ENCODE measurements at places on chromosomes 1 and 21.
A peak's percentile ranks its signal among the peaks of the same experiment; 100 is the strongest.

DNA sequence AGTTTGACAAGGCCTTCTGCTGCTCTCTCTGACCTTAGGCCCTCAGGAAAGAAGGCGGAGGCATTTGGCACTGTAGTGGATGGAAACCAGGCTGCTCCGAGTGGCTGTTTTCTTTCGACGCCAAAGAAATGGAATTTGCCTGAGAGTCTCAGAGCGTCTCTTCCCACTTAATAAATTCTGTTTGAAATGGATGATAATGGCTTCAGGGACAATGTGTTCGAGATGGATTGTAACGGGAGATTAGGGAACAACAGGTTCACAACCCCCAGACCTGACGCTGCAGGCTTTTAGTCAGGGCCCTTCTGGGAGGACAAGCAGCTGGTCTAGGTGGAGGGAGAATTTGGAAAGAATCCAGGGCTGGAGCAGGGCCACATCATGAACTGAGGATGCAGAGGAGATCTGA is 58.6 kb downstream of the TLR5 start:
- no peak for DNase-seq

DNA sequence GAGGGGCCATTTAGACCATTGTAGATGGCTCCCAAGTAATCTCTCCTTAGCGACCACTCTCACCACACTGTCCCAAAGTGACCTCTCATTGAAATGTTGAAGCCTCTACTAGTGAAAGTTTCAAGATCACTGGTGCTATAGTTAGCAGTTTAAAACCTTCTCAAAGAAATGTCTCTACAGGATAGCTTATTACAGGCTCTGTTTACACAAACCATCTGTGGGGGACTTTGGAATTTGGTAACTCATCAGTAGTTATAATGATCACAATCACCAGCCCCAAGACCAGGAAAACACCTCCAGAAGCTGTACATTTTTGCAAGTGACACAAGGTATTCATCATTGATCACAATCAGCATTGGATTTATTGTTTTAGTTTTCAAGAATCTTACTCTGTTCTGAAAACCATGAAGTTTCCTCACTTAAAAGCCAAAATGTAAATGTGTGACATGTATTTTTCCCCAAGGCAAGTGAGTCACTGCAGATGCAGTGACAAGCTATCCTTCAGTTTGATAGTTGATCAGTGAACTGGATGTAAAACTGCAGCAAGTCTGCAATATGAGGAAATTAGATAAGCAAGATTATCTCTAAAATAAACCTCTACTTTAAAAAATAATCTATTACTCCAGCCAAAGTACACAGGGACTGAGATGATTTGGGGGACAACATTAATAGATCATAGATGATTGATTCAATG is 41.9 kb downstream of the C21orf91 start:
- no peak for DNase-seq

GRCh38 chr1:214476229-214476985 is 75.0 kb downstream of the PTPN14 start:
- no peak for DNase-seq

- DNase-seq, result no peak
Measured at GRCh38 chr1:202291961-202292712, 49.6 kb downstream of the UBE2T start.

DNA sequence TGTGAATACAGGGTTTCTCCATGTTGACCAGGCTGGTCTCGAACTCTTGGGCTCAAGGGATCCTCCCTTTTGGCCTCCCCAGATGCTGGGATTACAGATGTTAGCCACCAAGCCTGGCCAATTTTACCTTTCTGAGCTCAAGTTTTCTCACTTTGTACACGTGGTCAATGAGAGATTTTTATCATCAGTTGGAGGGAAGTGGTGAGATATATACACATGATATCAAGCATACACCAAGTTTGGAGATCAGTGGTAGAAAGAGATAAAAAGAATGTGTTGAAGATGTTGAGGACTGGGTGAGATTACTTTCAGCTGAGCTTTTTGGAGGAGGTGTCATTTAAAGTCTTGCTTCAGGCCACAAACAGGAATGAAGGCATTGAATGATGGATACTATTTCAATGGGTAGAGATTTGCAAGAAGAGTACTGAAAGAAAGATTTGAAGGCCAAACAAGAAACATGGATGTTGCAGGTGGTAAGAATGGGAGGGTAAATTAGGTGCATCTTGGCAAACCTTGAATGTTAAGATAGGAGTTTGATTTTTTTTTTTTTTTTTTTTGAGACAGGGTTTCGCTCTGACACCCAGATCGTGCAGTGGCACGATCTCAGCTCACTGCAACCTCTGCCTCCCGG is 3.0 kb upstream of the SESN2 start:
- DNase-seq, result peak; percentile 34

- no peak for DNase-seq
Measured at GRCh38 chr1:38055398-38055797, 8.8 kb upstream of the POU3F1 start.

- no peak for DNase-seq
Measured at GRCh38 chr1:151806170-151806569, 951 bp upstream of the LINGO4 start.

DNA sequence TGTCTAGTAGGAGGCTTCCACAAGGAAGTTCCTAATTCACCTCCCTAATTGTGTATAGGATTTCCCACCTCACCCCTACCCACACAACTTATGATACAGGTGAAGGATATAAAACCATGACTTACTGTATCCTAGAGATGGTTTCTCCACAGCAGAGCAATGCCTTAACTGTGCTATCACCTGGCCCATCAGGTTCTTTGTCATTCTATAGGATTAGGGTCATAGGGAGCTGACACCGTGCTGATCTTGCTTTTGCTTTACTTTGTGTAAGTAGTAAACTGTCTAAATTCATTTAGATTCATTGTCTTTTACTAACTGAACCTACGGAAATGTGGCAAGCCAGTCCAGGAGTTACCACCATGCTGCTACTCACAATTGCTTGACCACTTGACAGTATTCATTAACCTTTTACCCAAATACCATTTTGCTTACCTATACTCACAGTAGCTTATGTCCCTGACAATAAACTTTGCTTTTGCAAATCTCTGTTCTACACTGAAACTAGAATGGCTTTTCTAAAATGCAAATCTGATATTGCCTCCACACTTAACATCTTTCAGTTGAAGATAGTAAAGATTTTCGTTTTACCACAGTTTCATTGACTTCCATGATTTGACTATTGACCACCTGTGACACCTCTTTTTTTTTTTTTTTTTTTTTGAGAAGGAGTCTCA is 147.6 kb downstream of the IFI44 start:
- no peak for DNase-seq

DNA sequence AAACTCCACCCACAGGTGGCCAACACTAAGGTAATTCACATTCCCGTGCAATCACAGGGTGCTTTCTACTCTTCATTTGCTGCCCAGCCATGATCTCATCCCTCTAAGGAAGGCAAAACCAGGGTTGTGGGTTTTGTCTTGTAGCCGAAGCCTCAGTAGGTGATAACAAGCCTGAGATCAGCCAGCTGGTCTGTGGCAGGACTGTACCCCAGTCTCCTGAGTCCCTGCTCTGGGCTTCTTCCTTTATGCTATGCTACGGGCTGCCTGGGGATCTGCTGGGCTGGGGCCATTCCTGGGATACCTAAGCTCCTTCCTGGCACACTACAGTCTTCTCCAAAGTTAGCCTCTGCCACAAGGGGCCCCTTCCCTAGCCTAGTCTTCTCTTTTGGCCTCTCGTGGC is 9.8 kb downstream of the PPFIA4 start:
- no peak for DNase-seq

- no peak for DNase-seq
Measured at GRCh38 chr1:23337869-23338268, 6.2 kb downstream of the HNRNPR start.

DNA sequence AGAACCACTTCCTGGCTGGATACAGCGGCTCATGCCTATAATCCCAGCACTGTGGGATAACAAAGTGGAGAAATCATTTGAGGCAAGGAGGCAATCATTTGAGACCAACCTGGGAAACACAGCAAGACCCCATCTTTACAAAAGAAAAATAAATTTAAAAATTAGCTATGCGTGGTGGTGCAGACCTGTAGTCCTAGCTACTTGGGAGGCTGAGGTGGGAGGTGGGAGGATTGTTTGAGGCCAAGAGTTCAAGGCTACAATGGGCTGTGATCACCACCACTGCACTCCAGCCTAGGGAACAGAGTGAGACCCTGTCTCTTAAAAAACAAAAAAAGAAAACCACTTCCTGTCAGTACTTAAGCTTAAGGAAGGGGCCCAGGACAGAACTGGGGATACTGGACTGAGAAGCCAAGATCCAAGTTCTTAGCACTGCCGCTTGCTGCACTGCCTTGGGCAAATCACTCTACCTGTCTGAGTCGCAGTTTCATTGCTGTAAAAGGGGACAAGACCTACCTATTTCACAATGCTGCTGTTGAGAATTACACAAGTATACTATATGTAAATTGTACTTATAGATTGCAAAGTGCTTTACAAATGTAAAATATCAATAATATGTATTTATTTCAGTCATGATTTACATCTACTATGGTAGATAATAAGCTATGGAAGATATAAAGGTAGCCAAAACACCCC is 154.9 kb downstream of the RERE start:
- no peak for DNase-seq

- no peak for DNase-seq
Measured at GRCh38 chr21:43193088-43193650, 24.4 kb downstream of the CRYAA start.

DNA sequence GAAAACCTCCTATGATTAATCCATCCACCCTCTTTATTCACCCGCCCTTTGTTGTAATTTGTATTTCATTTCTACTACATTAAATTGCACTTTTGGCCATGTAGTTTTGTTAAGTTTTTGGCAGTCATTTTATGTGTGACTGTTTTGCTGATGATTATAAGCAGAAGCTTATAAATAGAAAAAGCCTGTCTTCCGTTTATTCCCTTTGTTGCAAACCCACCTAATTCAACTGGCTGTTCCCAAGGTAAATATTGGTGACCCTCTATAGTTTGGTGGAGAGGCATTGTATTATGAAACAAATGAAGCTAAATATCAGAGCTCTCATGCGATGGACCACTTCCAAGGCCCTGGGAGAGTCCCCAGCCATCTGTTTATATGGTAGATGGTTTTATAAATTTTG is 36.7 kb upstream of the IGSF3 start:
- no peak for DNase-seq

GRCh38 chr1:98749152-98749756 is 87.7 kb downstream of the SNX7 start:
- no peak for DNase-seq

GRCh38 chr1:169151338-169151837 is 44.9 kb downstream of the ATP1B1 start:
- no peak for DNase-seq

- no peak for DNase-seq
Measured at GRCh38 chr21:29540289-29540688, 241.6 kb downstream of the BACH1 start.

- no peak for DNase-seq
Measured at GRCh38 chr1:15299179-15299578, 52.2 kb downstream of the FHAD1 start.

GRCh38 chr1:200889571-200889970 is 5.1 kb upstream of the INAVA start:
- no peak for DNase-seq

DNA sequence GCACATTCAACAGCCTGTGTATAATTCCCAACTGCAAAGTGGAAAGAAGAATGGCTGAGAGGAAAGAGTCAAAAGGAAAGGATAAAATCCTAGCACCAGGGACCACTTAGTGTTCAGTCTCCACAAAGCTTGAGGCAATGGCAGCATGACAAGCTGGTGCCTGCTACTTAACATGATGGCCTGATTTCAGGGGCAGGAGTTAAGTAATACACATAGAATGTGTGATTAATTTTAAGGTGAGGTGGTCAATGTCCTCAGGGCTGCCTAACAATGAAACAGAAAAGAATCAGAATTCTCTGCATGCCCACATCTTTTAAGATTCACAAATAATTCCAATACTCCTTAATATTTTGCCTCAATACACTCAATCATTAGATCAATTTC is 8.9 kb downstream of the P3H1 start:
- DNase-seq, result no peak

DNA sequence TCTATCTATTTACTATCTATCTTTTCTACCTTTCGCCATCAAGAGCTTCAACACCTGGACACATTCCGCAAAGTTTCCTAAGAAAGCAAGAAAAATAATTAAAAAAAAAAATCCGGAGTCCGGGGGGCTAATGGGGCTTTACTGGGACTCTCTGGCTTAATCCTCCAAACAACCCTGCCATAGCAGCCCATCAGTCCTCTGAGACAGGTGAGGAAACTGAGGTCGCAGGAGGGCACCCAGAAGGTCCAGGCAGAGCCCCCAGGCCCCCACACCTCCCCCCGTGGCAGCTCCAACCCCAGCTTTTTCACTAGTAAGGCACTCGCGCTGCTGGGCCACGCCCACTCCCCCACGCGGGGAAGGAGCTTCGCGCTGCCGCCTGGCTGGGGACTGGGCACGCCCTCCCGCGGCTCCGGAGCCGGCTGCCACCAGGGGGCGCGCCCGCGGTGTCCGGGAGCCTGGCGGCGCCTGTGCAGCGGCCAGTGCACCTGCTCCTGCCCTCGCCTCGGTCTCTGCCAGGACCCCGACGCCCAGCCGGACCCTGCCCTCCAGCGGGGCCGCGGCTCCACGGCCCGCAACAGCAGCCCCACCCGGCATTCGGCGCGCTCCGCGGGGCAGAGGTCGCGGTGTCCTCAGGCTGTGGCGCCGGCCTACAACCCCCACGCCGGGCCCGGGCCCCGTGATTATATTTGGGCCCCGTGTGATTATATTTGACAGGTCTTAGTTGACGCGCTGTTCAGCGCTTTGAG is 54.1 kb upstream of the SAMD11 start:
- peak; percentile 77 for DNase-seq

DNA sequence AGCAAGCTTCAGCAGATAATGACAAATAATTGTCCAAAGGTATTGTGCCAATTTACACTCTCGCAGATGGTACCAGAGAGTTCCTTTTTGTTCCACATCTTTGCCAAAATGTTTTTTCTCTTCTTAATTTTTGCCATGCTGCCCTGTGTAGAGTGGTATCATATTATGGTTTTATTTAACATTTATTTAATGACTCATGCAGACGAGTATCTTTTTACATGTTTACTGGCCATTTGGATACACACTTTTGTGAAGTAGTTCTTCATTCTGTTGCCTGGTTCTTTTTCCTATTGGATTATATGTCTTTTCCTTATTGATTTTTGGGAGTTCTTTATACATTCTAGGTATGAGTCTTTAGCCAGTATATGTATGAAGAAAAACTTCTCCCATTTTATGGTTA is 151.1 kb downstream of the PCNX2 start:
- no peak for DNase-seq

- no peak for DNase-seq
Measured at GRCh38 chr1:201245082-201245481, 38.2 kb upstream of the PKP1 start.

DNA sequence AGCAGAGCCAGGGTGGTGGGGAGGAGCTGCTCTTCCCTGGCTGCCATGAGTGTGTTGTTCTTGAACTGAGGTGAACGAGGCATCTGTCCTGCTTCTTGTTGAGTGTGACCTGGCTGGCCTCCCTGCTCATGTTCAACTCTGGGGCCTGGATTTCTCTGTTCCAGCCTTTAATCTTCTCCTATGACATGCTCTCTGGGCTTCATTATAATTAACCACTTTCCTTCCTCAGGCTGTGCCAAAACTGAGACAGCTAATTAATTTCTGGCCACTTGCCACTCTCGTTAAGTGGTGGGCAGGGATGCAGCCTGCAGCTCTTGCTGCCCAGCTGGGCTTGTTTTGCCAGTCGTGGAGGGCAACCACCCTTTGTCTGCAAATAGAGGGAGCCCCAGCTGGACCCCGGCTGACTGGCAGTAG is 23.3 kb downstream of the OPRD1 start:
- DNase-seq, result no peak
